MCF 10A (cell line): ENCODE measurements at places on chromosomes 3 and 15. TPM values are rescaled to one million over a fixed set of nuclear protein-coding genes. Genes with fewer than 3 reads are reported as not detected.

DNA sequence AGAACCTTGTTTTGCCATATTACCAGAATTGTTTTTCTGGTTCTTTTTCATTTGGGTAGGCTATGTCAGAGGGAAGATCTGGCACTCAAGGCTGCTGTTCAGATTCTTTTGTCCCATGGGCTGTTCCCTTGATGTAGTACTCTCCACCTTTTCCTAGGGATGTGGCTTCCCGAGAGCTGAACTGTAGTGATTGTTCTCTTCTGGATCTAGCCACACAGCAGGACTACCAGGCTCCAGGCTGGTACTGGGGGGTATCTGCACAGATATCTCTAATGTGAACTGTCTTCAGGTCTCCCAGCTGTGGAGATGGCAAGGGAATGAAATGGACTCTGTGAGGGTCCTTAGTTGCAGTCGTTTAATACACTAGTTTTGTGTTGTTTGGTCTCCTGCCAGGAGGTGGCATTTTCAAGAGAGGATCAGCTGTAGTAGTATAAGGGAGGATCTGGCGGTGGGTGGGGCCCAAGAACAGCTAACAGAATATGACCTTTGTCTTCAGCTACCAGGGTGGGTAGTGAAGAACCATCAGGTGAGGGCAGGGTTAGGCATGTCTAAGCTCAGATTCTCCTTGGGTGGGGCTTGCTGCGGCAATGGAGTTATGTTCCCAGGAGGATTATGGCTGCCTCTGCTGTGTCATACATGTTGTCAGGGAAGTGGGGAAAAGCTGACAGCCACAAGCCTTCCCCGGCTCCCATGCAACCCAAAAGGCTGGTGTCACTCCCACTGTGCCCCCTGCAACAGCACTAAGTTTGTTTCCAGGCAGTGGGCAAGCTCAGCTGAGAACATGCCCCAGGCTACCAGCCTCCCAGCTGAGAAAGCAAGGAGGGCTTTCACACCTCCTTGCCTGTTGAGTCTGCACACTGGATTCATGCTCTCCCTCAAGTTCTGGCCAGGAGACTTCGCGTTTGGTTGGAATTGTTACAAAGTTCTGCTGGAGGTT, 252.5 kb downstream of the ISL2 start:
- H3K27me3 ChIP-seq = no peaks in the 10 kb centered on the region
- no peaks in the 10 kb centered on the region for H3K4me1 ChIP-seq
- no peak overlapping the region for H3K4me3 ChIP-seq
- no peaks in the 10 kb centered on the region for H3K36me3 ChIP-seq
- H3K27ac ChIP-seq = no peak overlapping the region

Gene ABTB1
- total RNA-seq = 9.7 and 10.0 TPM in 2 replicates

Gene NR2E3
- total RNA-seq = 0.49 and 0.56 TPM in 2 replicates

Gene ALPK3
- total RNA-seq = 0.07 and 0.10 TPM in 2 replicates

GRCh38 chr15:29102911-29103823, 166.5 kb downstream of the NSMCE3 start:
- H3K36me3 ChIP-seq = no peaks in the 10 kb centered on the region
- no peak overlapping the region for H3K4me3 ChIP-seq
- no peaks in the 10 kb centered on the region for H3K4me1 ChIP-seq
- no peak for DNase-seq

Gene ITIH3
- not detected in 2 replicates for total RNA-seq

GRCh38 chr3:30331519-30331918, 274.9 kb upstream of the TGFBR2 start:
- H3K27ac ChIP-seq = no peak overlapping the region
- H3K27me3 ChIP-seq = no peaks in the 10 kb centered on the region
- peaks cover 17% of the 10 kb centered on the region for H3K4me1 ChIP-seq
- no peaks in the 10 kb centered on the region for H3K36me3 ChIP-seq
- DNase-seq = no peak
- H3K4me3 ChIP-seq = no peak overlapping the region

- no peak overlapping the region for H3K27ac ChIP-seq
- H3K4me3 ChIP-seq = no peak overlapping the region
- no peak for DNase-seq
- peaks cover 100% of the 10 kb centered on the region for H3K27me3 ChIP-seq
- H3K36me3 ChIP-seq = no peaks in the 10 kb centered on the region
- no peaks in the 10 kb centered on the region for H3K4me1 ChIP-seq
Observed at GRCh38 chr3:94776401-94776915, 713.6 kb downstream of the NSUN3 start.

Gene TMEM108
- total RNA-seq = not detected in 2 replicates
